ENCODE measurements at places on chromosomes 13 and 19.
A peak's percentile ranks its signal among the peaks of the same experiment; 100 is the strongest.

GRCh38 chr19:6730153-6730804 is 7.1 kb downstream of the GPR108 start:
- peak; percentile 25 for DNase-seq

DNA sequence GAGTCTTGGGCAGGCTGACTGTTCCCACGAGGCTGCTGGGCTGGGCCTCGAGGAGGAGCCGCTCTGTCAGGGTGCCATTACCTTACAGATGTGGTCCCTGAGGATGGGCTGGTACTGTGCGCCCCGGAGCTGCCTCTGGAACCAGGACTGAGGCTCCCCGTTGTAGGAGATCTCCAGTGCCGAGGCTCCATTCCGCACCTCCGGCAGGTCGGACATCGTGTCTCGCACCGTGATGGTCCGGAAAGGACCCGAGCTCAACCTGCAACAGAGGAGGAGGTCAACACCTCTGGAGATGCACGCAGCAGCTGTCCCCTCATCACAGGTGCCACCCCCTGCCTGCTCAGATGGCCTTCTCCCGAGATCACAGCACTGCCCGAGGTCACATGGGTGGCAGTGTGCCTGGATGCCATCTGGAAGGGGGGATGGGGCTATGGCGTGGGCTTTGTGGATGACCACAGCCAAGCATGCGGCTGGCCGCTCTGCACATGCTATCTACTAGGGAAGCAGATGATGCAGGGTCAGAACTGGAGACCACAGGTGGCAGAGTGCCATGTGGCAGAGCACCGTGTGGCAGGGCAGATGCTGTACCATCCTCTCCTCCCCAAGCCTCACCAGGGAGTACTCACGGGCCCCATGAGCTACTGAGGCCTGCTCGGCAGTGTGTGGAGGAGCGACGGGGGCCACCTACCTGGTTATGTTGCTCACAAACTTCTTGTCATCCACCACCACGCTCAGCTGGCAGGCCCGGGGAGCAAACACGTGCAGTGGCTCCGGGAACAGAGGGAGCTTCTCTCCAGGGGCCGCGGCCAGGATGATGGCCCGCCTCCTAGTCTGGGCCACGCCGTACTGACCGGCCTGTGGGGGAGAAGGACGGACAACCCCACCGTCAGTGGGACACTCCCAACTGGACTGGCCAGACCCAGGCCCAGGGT is 18.3 kb upstream of the EIF3G start:
- no peak for DNase-seq

DNA sequence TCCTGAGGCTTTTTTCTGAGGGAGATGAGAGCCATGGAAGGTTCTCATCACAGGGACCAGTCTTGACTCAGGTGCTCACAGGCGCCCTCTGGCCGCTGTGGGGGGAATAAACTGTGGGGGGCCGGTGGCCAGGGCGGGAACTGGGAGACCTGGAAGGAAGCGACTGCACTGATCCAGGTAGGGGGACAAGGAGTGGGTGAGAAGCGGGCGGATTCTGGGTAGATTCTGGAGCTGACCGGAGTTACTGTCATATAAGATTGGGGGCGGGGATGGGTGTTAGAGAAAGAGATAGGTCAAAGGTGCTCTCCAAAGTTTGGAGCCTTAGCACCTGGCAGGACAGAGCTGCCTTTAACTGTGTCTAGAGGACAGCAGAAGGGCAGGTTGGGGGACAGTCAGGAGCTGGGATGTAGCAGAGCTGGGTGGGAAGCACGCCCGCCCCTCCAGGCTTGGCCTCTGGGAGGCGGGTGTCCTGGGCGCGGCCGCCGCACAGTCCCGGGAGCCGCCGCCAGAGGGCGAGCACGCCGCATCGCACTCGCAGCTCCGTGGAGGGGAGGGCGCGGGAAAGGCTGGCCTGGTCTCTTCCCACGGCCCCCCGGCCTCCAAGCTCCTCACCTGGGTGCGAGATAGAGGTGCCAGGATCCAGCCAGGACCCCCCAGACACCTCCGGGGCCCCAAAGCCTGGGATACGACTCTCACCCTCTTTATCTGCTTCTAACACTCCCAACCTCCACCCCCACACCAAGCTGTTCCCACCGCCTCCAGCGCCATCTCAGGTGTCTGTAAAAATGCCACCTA is 4.2 kb upstream of the DAND5 start:
- DNase-seq = peak; percentile 77

GRCh38 chr13:93328943-93329342 is 102.3 kb downstream of the GPC6 start:
- DNase-seq = no peak

DNA sequence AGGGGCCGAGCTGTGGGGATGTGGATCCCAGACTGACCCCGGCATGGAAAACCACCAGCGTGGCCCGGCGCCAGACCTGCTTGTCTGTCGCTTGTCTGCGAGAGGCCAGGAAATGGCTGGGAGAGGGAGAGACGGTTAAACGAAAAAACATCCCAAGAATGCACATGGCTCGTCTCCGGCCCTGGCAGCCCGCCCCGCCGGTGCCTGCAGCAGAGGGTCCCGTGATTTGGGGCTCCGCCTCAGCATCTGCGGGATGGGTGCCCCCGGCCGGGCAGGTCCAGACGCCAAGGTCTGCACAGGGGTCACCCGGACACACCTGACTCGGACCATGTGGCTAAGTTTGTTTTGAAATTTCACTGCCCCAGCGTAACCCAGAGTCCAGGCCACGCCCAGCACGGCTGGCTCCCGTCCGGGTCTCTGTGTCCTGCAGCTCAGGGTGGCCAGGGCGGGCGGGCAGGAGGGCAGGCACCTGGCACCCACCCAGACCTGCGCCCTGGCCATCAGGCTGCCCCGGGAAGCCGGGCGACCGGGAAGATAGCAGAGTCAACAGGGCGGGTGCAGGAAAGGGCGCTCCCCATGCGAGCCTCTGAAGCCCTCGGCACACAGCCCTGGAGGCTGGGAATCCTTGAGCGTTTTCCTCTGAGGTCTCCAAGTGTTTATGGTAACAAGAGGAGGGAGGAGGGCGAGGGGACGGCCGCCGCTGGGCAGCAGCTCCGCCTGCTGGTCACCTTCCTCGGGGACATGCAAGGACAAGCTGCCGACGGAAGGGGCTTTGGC is 103.2 kb downstream of the GADD45B start:
- peak; percentile 57 for DNase-seq

DNA sequence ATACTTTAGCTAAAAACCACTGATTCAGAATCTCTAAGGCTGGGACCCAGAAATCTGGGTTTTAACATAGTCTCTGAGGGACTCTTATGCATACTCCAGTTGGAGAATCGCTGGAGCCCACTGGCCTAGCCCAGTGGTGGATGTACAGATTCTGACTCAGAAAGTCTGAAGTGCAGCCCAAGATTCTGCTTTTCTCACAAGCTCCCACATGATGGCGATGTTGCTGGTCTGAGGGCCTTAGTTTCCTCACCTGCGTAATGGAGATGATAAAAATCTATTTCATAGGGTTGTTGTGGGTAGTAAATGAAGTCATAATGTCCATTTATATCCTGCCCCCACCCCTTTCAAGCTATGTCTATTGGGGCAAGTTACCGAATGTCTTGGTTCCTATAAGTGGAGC is 7.7 kb upstream of the CDADC1 start:
- DNase-seq = peak; percentile 45

GRCh38 chr13:51283371-51283770 is 56.1 kb upstream of the SERPINE3 start:
- DNase-seq = no peak

- peak; percentile 69 for DNase-seq
Observed at GRCh38 chr19:1082165-1082927, 12.8 kb downstream of the POLR2E start.

- no peak for DNase-seq
Observed at GRCh38 chr19:42131149-42132029, 857 bp downstream of the POU2F2 start.

GRCh38 chr13:48710160-48710559 is 56.4 kb downstream of the CYSLTR2 start:
- DNase-seq = no peak

GRCh38 chr19:17872251-17873001 is 681 bp downstream of the SLC5A5 start:
- peak; percentile 44 for DNase-seq

DNA sequence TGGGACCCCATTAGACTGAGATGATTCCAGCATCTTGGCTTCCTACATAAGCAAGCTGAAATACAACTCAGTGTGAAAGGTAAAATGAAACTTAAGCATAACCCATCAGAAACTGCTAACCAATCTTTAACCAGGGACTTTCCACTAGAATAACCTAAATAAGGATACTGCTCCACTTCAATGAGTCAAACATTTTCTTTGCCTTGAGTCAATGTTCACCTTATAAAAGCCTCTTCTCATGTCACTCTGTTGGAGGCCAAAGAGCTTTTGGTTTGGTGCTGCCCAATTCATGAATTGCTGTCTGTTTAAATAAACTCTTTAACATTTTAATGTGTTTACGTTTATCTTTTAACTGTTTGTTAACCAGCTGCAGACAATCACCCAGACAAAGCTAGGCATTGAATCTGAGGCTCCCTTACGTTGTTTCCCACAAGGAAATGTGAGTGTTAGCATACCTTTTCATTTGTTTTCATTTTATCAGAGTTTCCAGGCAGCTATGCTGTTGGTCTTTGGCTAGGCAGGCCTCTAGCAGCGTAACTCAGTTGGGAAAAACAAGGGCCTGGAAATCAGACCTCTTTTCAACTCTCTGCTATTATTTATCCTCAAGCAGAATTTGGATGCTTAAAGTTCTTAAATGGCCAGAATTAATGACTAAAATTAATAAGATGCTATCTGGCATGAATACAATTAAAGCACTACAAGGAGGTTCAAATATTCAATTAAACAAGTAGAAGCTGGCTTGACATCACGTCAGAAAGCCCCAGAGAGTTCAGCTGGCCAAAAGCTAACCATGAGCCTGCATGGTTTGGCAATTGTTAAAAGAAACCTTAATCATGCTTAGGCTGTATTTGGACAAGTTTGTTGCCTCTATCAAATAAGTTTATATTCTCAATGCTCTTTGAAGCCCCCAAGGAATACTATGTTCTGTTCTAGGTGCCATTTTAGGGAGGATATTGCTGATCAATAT is 200.2 kb downstream of the DCLK1 start:
- DNase-seq = no peak

- no peak for DNase-seq
Observed at GRCh38 chr13:40116008-40116407, 460.5 kb downstream of the COG6 start.

- no peak for DNase-seq
Observed at GRCh38 chr19:23558541-23558940, 128.5 kb downstream of the ZNF675 start.

DNA sequence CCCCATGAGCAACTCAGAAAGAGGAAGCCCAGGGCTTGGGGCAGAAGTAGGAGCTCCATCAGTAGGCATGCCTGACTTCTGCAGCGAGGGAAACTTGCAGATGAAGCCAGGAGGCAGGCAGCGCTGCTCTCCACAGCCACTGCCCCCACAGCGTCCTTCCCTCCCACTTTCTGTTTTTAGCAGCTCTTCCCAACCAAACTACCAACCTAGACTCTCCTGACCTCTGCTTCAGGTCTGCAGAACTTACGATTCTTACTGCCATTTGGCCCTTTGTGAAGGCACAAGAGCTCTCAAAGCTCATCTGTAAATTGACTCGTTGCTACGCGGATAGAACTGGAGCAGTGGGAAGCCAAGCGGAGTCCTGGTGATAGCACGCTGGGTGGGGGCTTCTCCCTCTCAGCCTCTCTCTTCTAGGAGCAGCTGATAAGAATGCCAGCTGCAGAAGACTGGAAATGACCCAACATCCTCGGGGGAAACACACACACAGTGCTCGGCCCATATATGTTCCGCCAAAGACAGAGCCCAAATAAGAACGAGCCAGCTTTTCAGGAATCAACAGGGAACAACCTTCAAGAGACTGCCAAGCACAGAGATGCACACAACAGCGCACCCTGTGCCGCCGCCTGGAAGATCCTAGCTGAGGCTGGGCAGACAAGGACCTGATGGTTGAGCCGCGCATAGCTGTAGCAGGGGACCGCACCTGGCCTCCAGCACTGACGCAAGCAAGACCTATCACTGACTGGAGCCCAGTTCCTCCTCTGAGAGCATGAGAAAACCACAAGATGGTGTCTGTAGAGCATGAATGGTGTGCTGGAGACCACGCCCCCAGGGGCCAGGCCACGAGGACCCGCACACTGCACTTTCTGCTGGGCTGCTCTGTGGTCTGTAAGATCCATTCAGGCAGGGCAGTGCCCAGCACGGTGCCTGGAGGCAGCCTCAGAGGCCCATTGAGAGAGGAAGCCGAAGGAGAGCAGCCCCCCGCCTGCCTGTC is 15.9 kb upstream of the SLC35E1 start:
- DNase-seq = peak; percentile 38

DNA sequence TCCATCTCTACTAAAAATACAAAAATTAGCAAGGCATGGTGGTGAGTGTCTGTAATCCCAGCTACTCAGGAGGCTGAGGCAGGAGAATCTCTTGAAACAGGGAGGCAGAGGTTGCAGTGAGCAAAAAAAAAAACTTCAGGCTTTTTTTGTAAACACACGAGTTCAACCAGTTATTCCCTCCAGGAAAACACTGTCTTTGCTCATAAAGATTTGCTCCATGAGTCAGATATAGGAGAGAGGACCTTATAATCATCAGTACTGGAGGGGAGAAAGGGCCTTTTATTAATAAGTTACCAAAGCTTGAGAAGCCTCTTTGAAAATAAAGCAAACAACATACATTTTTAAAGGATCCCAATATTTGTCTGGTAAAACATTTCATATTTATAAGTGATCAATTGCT is 110.7 kb downstream of the EFNB2 start:
- DNase-seq = no peak

DNA sequence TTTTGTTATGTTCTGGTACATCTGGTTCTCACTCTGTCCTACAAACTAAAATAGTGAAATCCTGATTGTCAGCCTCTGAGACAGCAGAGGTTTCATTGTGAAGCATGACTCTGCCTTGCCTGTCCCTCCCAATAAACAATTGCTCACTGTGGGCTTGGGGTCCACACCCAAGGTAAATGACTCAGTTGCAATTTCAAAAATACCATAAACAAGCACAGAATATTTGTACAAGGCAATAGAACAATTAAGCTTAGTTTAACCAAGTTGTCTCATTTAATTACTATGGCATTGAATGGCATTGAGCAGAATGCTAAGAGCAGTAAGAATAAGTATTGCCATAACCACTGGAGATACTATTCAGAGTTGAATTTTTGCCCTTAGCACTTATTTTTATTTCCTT is 353.6 kb downstream of the SPRY2 start:
- no peak for DNase-seq

GRCh38 chr19:51018745-51019543 is 565 bp downstream of the KLK10 start:
- DNase-seq = no peak

GRCh38 chr13:103143432-103143831 is 77.2 kb upstream of the SLC10A2 start:
- no peak for DNase-seq

GRCh38 chr19:4061178-4061682 is 5.5 kb downstream of the ZBTB7A start:
- no peak for DNase-seq

GRCh38 chr13:98018293-98018692 is 64.8 kb downstream of the IPO5 start:
- no peak for DNase-seq

- DNase-seq = no peak
Observed at GRCh38 chr13:72960114-72960513, 98.7 kb upstream of the KLF5 start.

- no peak for DNase-seq
Observed at GRCh38 chr13:66212511-66212910, 1017.6 kb downstream of the PCDH9 start.

Data from activated CD4-positive, alpha-beta T cell treated with anti-CD3 and anti-CD28 coated beads, Interleukin-2, amount 50 U/mL, for 4 hours (primary cell).